ENCODE measurements at places on chromosomes 2 and 18. TPM values are rescaled to one million over a fixed set of nuclear protein-coding genes. Genes with fewer than 3 reads are reported as not detected.

The OSBPL6 gene
- total RNA-seq = 8.3 TPM

The STEAP3 gene
- total RNA-seq = 24.0 TPM

- DNase-seq = no peak
Measured at GRCh38 chr2:15092691-15093090, 460.2 kb downstream of the LRATD1 start.

GRCh38 chr2:50066873-50067272 is 912.6 kb upstream of the FSHR start:
- DNase-seq = no peak

DNA sequence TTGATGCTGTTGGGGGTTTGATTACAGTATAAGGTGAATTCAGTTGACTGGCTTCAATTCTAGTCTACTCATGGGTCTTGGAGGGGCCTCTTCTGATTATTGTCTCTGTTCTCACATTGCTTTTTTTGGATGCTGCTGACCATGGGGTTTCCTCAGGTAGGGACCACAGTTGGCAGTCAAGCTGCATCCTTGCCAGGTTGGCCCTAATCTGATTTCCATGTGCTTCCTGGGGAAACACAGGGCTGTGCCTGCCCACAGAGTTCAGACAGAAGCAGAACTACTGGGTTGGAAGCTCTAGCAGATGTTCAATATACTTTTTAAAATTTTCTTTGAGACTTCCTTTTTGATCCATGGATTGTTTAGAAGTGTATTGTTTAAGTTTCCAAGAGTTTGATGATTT is 227.3 kb downstream of the XIRP2 start:
- DNase-seq = no peak

GRCh38 chr2:47039913-47040562 is 115.1 kb downstream of the STPG4 start:
- DNase-seq = no peak

- no peak for DNase-seq
Measured at GRCh38 chr2:64655873-64656272, 2.2 kb upstream of the SERTAD2 start.
